ENCODE measurements at places on chromosomes 2 and 18.
A peak's percentile ranks its signal among the peaks of the same experiment; 100 is the strongest.

DNA sequence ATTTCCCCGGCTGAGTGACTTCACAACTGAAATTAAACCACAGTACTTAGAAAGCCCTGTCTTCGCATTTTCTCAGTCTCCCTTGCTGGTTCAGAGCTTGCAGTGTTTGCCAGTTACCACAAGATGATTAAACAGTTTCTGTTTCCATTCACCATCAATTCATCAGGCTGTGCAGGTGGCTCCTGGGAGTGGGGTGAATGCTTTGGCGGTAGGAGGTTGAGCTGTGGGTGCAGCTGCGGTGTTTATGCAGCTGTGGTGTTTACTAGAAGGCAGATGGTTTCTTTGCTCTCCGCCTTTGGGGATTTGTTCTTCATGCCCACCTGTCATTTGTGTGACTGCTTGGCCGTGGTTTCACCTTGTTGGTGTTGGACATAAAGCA is 16.1 kb downstream of the ACOXL start:
- peak; percentile 32 for DNase-seq

DNA sequence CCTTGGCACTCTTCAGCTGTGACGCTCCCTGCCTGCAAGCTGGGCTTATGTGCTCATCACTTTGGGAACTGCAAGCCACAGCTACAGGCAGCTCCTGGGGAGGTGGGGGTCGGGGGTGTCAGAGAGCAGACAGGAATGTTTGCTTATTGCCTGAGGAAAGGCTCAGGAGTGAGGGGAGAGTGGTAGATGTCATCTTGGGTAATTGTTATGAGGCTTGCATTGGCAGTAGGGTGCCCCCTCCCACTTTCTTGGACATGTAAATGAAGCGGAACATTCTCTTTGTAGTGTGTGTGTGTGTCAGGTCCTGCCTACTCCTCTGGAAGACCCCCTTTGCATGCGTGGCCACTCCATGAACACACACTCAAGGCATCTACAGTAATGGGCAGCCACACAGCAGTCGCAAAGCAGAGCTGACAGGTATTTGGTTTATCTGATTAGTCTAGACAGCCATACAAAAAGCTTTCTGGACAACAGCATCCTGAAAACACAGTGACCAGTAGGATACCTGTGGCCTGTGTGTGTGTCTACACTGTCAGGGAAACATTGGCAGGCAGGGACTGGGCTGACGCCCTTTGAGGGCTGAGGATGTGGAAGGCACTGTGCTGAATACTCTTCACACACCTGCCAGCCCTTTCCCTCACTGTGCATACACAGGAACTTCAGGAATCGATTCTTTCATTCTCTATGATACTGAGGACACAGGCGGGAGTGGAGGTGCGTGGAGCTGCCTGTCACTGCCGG is 17.1 kb upstream of the MC2R start:
- no peak for DNase-seq

DNA sequence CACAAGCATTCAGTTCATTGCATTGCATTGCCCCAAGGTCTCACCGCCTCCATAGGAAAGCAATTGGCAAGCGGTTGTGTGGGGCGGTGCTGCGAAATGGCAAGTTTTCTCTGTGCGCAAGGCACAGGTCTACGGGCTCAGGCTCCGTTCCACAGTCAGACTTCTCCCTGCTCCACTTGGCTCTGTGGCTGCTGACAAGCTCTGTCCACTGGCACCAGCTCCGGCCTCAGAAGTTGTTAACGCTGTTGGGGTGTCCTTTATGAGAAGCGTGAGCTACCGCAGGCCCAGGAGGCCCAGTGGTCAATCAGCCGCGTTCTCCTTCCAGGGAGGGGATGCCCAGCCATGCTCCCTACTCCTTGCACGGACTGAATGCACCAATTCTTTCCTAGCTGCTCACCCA is 87.0 kb upstream of the GATA6 start:
- DNase-seq = no peak

DNA sequence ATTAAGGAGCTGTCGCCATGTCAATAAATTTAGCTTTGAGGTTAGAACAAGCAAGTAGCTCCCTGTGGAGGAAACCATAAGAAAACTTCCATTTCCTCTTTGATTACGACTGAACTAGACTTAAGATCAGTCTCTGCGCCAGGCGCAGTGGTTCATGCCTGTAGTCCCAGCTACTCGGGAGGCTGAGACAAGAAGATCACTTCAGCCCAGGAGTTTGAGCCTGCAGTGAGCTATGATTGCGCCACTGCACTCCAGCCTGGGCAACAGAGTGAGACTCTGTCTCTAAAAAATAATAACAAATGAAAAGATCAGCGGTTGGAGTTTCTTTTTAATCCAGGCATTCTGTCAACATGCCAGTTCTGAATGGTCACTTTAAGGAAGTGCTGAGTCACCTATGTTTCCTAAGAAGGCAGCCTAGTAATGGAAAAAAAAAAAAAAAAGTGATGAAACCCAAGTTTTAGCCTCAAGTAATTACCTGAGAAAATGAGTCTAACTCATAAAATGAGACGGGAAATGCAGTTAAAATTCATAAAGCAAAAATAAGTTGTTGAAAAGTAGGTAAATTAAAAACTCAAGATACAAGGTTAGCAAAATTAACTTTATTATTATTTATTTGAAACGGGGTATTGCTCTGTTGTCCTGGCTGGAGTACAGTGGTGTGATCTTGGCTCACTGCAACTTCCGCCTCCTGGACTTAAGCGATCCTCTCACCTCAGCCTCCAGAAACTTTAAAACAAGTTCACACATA is 10.2 kb downstream of the C18orf32 start:
- DNase-seq = no peak

DNA sequence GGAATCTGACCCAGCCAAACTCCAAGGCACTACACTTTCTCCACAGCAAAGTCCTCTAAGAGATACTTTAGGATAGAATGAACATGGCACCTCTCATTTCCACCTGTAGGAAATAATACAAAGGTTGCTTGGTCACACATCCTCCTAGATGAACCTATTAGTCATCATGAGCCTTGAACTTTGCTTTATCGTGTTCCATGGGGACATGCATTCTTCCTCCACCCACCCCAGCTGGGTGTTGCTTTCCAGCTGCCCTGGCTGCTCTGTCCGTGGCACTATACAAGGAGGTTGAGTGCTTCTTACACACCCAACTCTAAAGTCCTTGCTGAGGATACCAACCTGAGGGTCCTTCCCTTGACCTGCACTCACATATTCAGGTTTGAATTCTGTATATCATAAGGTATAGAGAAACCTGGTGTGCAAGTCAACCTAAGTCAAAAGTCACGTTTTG is 52.7 kb downstream of the SPRED2 start:
- no peak for DNase-seq

DNA sequence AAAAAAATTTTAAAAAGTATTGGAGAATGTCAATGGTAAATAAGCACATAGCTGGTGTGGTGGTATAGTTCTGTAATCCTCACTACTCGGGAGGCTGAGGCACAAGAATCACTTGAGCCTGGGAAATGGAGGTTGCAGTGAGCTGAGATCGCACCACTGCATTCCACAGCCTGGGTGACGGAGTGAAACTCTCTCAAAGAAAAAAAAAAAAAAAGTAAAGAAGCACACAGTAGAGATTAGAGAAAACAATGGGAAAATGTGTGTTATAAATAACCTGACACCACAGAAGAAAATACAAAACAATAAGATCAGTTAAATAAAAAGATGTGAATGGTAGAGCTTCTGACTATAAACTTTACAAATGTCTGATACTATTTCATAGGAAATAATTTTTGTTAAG is 163.7 kb upstream of the WDSUB1 start:
- no peak for DNase-seq

DNA sequence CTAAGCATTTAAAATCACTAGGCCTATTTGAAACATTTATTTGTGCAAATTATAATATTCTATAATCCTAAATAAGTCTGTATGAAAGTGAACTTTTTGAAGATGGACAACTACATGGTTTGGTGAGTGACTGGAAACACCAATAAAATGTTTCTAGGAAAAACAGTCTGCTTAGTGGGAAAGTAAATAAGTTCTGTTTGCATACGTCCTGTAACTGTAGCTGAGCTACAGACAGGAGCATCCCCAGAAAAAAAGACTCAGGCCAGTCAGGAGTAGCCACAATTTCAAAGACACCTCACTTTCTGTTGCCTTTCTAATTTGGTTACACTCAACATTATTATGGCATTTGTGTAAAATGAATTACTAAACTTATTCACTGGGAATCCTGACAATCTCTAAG is 28.4 kb upstream of the KCNJ3 start:
- no peak for DNase-seq

DNA sequence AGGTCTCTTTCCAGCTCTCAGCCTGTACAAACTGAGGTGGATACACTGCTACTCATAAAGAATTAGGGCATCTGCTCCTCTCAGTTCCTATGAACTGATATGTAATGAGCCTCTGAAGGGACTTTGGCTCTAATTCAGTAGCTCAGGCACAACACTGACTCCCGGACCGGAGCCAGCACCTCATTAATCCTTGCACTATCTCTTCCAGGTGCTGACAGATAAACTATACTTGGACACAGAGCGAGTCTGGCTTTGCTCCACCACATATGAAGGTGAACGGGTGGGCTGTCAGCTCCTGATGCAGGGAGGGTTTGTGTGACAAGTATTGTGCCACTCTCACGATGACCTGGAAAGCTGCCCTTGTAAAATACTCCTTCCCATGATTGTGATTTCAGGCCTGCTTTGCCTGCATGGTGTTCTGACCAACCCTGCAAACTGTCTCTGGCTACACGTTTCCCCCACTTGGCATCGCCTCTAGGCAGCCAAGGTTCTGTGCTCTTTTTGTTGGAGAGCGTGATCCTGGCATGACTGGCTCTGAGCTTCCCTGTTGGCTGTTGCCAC is 111.6 kb upstream of the LMAN1 start:
- DNase-seq = no peak

DNA sequence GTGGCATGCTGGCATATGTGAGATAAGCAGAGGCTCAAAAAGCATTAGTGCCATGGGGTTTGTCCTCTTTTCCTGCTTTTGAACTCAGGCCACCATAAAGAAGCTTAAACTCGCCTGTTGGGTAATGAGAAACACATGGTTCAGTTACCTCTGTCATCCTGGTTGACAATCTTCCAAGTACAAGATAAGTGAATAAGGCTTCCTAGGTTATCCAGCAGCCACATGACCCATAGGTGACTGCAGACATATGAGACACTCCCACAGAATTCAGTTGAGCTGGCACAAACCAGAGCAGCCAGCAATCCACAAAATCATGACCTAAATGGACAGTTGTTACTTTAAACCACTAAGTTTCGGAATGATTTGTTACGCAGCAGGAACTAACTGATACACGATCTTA is 97.3 kb downstream of the TACR1 start:
- no peak for DNase-seq

DNA sequence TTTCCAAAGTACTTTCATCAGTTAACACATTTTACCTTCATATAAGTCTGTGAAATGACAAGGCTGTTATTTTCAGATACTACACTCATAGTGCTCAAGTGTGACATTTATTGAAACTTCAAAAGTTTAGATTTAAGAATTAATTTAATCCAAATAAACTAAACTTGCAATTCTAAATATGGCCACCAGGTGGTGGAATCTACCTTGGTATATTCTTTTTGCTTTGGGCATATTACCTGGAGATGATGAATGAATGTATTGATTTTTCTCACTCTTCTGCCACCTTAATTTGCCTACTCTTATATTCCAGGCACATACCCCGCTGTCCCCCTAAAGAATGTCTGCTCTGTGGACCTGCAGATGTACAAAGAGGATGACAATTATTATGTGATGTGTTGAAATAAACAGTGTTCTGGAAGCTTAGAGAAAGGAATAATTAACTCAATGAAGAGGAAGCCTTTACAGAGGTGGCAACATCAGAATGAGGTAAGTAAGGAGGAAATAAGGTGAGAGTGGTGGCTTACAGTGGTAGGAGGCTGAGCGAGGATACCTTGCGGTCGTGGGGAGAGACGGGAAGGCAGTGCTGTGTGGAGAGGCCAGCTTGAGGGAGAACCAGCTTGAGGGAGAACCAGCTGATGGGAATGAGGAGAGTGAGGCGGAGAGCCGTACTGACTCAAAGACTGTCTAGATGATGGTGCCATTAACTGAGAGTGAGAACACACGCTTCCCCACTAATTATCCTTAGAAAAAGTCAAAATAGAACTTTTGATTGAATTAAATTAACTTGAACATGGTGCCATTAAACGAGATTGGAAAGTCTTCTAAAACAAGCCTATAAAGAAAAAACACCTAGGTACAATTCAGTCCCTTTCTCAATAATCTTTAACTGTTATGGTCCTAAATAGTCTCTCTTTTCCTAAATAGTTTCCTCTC is 179.5 kb downstream of the CELF4 start:
- DNase-seq = peak; percentile 9

DNA sequence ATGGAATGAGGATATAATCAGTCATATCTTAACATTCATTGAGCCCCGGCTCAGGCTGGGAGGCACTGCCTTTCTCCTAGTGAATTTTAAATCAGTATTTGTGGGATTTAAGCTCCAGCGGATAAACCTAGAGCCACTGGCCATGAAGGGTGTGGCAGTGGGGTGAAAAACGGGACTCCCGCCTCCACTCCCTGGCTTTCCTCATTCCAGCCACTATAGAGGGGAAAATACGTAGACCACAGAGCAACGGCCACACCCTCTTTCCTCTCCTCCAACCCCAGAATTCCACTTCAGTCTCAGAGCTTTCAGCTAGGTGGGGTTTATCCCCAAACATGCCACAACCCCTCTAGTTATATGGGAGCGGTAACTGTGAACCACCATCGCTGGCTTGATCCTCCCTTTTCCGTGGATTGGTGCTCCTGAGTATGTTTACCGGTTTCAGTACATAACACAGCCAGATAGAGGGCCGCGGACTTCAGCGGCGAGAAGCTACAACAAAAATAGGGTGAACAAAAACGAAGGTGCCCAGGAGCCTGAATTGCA is 70.6 kb upstream of the ITGB6 start:
- no peak for DNase-seq

- no peak for DNase-seq
Observed at GRCh38 chr18:2958819-2959298, 54.1 kb downstream of the LPIN2 start.

DNA sequence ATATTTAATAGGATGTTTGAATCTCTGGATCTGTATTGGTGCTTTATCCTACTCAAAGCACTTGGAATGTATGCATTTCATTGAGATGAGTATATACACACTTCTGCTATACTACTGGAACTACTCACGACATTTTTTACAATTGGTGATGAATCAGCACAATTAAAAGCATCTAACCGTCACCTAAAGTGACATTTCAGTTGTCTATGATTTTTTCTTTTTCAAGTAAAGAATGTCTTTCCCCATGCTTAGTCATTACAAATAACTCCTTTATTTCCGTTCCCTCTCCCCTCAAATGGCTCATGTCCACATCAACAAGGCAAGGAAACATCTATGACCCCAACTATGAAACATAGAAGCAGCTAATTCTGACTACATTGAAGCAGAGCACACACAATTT is 77.3 kb downstream of the CLIP4 start:
- DNase-seq = no peak

- peak; percentile 11 for DNase-seq
Observed at GRCh38 chr18:48216639-48217257, 192.4 kb downstream of the ZBTB7C start.

All from NCI-H187 (cell line).